SJSA1 (cell line): ENCODE measurements at places on chromosomes 2 and 18.

DNA sequence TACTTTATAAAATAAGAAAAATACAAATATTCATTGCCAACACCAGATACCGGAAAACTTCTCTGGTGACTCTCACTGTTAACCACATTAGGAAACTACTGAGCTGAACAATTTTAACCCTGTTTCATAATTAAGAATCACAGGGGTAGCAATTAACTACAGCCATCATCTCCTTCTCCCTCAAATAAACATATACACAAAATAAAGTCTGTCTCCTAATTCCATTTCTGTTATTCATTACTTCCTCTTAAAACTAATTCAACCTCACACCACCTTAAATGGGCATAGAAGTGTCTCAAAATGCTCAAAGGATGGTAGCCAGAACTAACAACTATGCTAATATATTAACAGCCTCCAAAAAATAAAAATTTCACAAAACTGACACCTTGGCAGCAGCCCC, 60.7 kb downstream of the ACVR1 start:
- DNase-seq, result no peak

GRCh38 chr18:3451183-3451988, 1.4 kb downstream of the TGIF1 start:
- DNase-seq, result peak; percentile 94

DNA sequence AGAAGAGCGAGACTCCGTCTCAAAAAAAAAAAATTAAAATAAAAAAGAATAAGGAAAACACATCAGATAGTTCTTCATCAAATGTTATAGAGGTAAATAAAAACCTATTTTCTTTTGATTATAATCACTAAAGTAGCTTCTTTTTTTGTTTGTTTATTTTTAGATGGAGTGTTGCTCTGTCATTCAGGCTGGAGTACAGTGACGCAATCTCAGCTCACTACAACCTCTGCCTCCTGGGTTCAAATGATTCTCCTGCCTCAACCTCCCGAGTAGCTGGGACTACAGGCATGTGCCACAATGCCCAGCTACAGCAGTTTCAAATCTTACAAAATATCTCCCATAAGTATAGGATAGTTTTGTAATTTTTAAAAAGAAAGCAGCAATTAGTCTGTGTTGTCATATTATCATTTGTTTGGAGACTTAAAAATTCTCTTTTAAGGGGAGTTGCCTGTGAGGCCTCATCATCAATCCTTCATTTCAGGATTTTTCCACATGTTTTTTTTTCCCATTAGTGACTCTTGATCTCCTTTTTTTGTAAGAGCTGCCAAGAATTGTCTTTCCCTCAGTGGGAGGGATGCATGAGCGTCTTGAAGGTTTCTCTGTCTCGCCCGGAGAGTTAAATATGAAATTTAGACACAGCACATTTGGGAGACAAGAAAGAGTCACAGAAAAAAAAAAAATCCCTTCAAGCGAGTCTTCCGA, 275.9 kb downstream of the CDCA7 start:
- no peak for DNase-seq

GRCh38 chr2:157413326-157414035, 30.4 kb downstream of the CYTIP start:
- DNase-seq, result no peak

- DNase-seq, result no peak
Measured at GRCh38 chr2:85401844-85402243, 8.3 kb downstream of the CAPG start.
